ENCODE measurements at places on chromosomes 4 and X.

DNA sequence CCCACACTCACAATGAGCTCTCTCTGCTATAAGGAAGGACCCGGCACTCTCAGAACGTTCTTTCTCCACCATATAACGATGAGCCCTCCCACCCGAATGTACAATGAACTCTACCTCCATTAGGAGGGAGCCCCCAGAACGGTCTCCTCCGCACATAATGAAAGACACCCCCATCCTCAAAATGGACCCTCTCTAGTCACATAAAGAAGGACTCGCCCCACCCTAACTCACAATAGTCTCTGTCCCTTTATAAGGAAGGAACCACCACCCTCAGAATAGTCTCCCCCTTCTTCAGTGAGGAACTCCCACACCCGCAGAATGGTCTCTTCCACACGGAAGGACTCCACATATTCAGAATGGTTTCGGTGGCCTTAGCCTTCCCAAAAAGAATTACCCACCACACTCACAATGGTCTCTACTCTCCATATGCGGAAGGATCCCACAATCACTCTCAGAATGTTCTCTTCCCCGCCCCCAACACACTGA, 477 bp downstream of the SLC35A2 start:
- no peak for DNase-seq

GRCh38 chr4:169098532-169098931, 88.5 kb upstream of the CBR4 start:
- no peak for DNase-seq

- DNase-seq, result no peak
Measured at GRCh38 chr4:2136726-2137125, 77.6 kb downstream of the NAT8L start.

DNA sequence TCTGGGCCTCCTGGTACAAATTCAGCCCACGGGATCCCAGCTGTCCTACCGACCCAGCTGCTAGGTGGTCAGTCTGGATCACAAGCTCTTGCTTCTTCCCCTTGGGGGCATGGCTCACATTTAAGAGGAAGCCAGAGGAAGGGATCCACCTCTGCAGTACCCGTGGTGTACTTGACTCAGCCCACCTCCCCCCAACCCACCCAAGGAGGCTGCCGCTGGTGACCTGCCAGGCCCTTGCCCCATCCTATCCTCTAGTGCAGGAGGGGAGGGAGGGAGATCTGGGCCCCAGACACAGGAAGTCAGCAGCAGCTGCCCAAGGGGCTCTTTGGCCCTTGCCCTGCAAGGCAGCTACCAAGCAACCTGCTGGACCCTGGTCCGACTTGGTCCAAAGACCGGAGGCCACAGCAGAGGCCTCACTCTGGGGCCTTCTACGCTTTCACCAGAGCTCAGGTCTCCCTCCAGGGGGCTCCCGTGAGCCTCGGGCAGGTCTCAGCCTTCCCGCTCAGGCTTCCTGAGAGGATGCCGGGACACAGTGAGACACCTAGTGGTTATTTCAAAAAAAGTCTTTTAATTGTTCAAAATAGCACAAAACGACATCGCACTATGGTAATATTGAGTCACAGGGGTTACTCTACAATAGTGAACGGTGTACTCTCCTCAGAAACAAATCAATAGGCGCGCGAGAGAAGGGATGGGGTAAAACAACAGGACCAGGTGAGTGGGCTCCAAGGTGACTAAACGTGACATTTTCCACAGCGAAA, 2.7 kb upstream of the RENBP start:
- peak; percentile 56 for DNase-seq

DNA sequence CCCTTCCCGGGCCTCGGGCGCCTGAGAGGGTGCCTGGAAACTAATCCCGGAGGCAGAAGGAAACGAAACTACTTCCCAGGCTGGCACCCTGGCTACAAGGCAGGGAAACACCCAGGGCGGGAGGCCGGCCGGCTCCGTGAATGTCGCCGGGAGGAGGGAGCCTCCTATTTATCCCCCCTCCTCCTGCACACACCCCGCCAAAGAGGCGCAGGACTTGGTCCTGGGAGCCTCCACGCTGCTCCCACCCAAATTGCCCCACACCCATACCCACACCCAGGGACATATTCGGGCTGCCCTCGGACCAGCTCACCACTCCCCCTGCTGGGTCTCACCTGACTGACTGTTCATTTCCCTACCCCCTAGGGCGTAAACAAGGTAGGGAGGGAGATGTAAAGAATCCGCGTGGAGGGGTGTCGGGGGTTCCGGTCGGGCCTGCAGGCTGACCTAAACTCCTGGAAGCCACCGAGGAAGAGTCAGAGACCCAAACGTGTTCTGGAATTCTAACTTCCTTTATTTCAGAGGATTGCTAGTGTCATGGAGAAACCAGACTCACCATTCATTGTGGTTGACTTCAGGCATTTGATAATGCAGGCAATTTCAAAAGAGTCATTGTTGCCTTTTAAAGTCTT, at the start of gene BTC:
Gene BTC (minus strand): TSS at position 142 of the 629 bp plus-strand sequence. CDS start 198 bp downstream, outside the sequence.
- no peak for DNase-seq

DNA sequence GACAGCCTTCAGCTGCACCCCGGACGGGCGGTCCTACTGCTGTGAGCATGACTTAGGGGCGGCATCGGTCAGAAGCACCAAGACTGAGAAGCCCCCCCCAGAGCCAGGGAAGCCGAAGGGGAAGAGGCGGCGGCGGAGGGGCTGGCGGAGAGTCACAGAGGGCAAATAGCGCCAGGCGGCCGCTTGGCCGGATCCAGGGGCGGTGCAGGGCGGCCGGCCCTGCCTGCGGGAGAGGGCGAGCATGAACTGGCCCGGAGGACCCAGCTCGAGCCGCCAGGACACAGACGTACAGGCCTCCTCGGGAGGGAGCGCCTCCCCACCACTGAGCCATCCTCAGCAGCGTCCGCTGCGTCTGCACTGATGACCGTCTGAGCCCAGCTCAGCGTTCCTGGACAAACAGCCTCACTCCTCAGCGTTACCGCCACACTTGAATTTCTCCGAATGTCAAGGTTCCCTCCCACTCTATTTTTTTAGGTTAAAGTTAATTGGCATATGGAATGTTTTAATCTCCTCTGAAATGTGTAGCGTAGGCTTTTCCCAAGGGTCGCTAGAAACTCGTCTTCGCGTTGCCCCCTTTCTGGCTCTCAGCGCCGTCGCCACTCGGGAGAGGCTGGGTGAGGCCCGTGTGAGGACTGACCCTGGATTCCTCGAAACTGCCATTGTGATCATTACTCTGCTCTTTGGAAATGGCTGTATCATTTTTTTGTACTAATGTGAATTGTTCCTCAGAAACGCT, 29.9 kb downstream of the NELFA start:
- no peak for DNase-seq

DNA sequence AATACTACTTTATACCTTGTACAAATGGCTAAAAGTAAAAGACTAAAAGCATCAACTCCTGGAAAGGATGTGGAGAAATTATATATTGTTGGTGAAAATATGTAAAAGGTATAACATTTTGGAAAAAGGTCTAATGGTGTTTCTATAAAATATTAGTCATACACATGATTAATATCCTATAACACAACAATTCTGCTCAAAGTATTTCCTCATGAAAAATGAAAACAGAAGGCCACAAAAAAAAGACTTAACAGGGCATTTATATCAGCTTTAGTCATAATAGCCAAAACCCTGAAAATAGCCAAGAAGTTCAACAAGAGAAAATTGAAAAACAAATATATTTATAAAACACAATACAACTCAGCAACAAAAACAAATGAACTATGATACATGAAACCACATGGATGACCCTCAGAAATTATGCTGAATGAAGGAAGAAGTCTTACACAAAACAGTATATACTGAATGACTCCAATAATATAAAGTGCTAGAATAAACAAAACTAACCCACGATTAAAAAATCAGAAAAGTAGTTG, 38.8 kb downstream of the TBCK start:
- no peak for DNase-seq

All from stimulated activated CD4-positive, alpha-beta T cell treated with anti-CD3 and anti-CD28 coated beads, Interleukin-15, amount 100 ng/mL, for 1 hour (primary cell).